Caudate nucleus (tissue), 63 donors: ENCODE measurements at places on chromosomes 5 and 9.

DNA sequence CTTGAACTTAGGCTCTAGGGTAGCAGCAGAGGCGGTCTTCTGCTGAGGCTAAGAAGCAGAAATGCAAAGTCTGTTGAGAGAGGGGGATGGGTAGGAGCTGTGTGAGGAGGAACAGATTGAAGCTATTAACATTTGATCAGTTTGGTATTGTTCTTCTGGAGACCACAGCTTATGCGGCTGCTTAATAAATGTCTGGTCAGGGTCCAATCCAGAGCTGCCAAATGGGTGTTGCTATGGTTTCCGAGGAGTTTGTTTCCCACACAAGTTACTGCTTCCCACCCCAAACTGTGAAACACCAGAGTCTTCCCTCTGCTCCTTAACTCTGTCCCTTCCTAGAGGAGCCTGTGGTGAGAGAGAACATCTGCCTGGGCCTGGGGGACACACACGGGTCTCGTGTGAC lies 142.2 kb upstream of the KLF4 start:
- DNase-seq = no peak

- no peak for DNase-seq
These were observed 80.6 kb upstream of the ZNF366 start for GRCh38 chr5:72587661-72588308.

GRCh38 chr9:99732715-99733114 lies 89.0 kb upstream of the NR4A3 start:
- no peak for DNase-seq

DNA sequence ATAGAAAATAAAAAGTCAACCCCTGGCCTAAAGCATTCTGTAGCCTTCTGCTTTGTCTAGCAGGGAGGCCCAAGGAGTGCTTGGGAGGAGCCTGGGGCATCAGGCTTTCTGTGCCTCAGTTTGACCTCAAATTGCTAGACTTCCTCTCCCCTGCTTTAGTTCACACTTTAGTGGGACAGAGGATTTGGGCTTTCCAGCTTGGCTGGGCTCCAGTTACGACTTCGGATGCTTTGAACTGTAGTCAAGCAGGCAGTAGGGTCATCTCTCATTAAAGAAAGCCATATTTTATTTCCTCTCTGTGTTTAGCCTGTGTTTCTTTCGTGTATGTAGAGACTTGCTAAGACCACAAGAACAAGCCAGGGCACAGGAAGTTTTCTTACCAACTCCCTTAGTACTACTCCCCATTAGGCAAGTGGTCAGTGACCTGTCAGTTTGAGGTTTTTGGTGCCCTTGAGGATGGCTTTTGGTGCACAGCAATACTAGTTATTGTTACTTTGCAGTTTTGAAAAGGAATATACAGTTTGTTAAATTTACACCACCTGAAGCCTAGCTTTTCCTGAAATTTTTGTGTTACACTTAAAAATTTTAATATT lies 334.7 kb downstream of the NDUFS4 start:
- no peak for DNase-seq

- no peak for DNase-seq
These were observed 48.0 kb downstream of the ELL2 start for GRCh38 chr5:95913663-95914062.

DNA sequence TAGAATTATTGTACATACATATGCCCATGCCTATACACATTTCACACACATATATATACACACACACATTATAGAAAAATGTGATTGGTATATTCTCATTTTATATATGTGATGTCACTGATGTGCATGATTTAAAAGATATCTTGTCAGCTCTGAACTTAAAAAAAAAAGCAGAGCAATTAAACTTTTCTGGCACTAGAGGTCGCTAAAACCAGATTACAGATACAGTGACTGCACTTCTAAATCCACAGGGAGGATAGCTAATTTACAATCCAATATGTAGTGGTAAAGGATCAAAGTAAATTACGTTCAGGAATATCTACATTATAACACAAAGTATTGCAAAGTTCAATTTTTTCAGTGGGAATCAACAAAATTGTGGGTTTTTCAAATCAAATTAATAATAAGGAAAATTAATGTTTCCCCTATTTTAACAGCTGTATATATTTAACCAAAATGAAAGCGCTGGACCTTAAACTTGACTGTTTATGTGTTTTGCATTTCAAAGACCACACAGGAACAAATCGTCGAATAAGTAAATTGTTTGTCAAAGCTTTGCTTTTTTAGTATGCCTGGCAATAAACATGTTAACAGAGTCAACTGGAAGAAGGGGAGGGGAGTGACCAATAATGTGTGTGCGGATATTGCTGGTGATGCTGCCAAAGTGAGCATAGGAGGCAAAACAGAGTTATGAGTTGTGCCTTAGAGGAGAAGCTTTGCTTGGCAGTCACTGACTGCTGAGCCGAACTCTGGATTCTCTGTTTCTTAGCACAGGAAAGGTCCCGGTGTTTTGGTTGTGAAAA lies 1201.4 kb upstream of the C9orf72 start:
- DNase-seq = no peak

GRCh38 chr5:88883059-88883835 lies at the start of gene MEF2C:
Gene MEF2C, minus strand, starts transcription at chr5:88883184. Its CDS starts 59,396 bp downstream, at chr5:88823788.
- DNase-seq = peak; percentile 86

GRCh38 chr5:60295423-60295822 lies 401.9 kb upstream of the PDE4D start:
- DNase-seq = no peak

DNA sequence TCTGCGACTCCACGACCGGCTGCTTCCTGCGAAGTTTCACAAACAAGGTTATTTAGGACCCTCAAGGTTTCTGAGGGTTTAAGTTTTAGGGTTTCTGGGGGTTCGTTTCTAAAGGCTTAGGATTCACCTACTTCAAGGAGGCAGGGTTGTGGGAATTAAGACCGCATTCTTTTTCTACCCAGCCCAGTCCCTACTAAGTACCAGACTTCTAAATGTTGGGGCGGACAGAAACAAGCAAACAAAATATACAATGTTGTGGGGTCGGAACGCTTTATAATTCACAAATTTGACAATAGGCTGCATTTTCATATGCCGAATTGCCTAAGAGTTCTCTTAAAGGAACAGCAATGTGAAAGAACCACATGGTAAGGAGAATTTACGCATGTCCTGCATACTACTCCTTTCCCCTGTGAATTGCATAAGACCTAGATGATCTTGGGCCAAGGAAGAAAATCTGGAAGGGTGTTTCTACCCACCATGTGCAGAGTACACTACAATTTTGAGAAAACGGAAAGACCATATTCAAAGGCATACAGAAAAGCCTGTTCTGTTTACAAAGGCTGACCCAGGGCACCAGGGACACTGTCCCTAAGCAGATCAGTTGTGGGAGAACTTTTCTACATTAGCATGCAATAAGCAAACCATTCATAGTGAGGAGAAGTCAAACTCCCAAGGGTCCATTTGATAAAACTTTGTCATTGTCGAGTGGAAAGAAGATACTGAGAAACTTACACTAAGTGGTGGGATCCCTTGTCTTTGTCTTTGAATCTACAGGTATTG lies 457.3 kb downstream of the RAB3C start:
- DNase-seq = no peak

DNA sequence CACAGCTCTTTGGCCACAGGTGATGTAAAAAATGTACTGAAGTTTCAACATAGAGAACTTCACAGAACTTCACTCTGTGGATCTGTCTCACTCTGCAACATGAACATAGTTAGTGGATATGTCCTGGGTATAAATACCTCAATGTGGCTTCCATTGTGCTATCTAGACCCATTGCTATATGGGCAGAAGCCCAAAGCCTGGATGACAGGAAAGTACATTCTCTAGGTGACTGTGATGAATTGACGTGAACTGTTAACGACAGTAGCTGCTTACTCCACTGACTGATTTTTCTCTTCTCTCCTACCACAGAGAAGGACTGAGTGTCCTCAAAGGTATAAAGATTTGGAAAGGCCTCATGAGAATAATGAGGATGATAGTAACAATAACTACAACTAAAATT lies 270.1 kb upstream of the FTMT start:
- no peak for DNase-seq

GRCh38 chr9:89494199-89494598 lies 3.7 kb downstream of the SEMA4D start:
- DNase-seq = no peak

DNA sequence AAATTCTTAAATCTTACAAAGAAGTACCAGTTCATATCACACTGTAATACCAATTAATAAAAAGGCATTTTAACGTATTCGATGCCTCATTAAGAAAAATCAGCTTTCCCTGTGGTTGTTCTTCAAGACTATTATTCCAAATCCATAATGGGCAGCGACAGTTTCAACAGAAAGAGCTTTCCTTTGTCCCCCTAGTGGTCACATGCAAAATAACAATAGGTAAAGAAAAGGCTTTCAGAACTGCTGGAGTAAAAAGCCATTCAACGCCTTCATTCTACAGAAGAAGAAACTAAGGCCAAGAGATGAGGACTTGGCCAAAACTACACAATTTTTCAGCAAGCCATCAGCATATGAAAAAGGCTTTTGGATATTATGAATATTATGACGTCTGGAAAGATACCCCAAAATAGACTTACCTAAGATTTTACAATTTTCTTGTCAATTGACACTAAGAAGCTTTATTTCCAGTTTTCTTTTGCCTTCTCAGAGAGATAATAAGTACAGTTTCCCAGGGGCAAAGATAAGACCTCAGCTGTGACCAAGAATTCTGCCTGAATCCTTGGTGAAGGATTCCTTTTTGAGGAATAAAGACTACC lies 6.7 kb upstream of the CDH6 start:
- no peak for DNase-seq

DNA sequence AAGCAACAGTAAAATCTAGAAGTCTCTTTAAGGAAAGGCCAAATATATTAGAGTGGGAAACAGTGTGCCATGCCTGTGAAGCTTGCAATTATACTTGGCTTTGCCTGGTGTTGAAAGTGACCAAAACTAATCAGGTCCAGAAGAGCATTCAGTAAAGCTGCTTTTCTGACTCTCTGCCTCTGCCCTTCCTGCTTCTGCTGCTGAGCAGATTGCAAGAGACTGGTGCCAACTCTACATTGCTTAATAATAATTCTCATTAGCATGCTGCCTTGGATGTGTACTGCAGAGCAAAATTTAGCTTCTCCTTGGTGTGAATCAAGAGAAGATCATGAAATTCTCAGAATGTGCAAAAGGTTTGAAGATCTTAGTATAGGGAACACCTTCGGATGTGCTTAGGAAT lies 120.4 kb upstream of the RFX3 start:
- no peak for DNase-seq

DNA sequence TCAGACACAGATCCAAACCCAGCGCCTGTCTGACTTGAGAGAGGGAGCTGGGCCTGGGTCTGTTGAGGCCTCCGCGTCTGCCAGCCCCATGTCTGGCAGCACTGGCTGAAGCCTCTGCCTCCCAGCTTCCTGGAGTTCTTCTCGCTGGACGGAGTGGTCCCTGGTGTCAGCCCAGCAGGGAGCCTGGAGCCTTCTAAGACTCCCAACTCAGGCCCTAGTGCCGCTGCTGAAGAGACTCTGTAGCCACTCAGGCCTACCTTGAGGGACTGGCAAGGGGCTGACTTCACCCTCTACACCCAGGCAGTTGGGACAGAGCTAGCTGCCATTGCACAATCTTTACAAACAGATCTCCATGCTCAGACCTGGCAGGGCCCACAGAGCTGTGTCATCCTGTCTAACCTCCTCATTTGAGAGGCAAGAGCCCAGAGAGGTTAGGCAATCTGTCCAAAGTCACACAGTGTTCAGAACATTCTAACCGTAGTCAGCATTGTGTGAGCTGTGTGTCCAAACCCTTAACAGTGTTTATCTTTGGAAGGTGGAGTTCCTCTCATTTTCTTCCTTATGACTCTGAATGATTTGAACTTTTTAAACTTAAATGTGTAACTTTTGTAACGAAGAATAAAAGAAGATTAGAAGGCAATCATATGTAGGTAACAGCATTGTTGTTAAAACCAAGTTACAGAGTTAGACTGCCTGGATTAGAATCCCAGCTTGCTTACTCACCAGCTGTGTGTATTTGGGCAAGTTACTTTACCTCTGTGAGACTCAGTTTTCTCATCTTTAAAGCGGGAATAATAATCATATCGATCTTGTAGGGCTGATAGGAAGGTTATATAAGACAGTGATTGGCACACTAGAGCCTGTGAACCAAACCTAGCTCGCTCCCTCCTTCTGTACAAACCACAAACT lies 4.6 kb upstream of the DUSP1 start:
- no peak for DNase-seq

DNA sequence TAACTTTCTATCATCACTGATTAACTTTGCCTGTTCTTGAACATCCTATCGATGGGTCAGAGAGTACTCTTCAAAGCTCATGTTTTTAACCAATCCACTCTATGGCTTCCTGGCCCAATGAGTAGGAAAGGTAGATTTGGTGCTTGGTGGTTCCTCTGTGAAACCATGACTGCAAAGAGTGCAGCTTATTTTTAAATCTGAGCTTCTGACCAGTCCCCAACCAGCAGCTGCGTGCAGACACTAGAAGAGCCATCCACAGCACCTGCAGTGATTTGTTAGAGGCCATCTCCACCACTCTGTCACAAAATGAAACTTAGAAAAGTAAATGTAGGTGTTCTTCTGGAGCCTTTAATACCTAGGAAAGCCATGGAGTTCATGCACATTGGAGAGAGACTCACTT lies 107.3 kb upstream of the WWC1 start:
- no peak for DNase-seq

DNA sequence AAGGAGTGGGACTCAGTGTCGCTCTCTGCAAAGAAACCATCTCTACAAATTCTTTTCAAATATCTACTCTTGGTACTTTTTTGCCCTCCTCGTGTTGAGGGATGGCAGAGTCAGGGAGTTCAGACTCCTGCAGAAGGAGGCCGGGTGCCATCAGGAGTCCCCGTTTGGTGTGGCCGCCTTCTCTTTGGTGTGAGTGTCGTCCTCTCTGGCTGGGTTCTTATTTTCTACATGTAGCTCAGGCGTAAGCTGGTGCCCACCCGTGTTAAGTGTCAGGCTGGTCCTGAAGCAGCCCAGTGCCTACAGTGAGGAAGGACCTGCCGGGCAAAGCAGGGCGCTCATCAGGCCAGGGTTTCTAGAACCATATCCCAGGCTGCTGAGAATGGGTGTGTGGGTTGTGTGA lies 37.0 kb downstream of the OTULIN start:
- no peak for DNase-seq

- DNase-seq = no peak
These were observed 39.4 kb downstream of the TNFAIP8 start for GRCh38 chr5:119395080-119395836.

DNA sequence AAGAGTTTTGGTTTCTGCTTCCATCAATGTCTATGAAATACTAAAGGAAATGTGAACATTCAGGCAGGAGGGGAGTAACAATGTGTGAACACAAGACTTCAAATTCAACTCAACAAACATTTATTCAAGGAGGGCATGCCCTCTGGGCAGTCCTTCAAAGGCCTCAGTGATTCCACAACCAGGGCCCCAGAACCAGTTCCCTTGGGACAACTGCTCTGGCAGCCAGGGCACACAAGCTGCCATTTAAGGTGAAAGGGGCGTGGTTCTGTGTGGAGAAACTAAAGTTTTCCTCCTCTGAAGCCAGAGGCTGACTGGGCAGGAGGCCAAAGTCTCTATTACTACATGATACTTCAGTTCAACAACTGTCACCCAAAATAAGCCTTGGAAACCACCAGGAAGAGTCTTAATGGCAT lies 3.2 kb downstream of the RBM18 start:
- DNase-seq = no peak
